ENCODE measurements at places on chromosomes 7 and 10. TPM values are rescaled to one million over a fixed set of nuclear protein-coding genes. Genes with fewer than 3 reads are reported as not detected.

Gene HOXA13
- not detected for total RNA-seq

- no peak for DNase-seq
These were observed 69.3 kb upstream of the PARD3 start for GRCh38 chr10:34884272-34884952.

Gene DRGX
- total RNA-seq: not detected

DNA sequence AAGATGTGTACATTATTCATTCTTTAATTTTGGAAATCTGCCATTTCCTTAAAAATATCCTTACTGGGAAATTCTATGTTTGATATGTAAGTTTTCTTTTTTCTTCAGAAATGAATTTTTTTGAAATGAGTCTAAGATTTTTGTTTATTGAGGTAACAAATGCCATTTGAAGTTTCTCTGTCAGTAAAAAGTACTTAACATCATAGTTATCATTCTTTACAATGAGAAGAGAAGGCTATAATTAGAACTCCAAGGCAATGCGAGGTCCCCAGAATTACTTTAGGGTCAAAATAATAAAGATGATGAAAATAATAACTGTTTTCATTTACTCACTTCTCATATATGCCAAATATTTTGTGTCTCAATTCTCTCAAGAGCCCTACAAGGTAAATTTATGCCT lies 37.0 kb upstream of the RHOBTB1 start:
- DNase-seq: no peak

DNA sequence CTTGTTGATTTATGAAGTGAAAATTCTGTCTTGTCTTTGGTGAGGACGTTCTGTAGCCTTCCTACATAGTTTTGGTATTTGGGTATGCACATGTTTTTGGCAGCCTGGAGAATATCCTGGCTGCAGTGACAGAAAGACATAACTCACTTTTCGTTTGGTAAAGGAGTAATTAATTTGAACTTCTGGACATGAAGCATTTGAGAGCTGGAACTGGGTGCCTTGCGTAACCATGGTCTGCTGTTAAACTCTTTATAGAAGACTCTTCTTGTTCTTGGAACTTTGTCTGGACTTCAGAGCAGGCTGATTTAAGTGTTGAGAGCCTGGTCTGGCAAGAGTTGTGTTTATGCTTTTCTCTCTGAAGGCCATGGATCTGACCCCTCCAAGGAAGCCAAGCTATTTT lies 231.3 kb downstream of the LRMDA start:
- DNase-seq: no peak

GRCh38 chr10:14477408-14477710 lies 146.6 kb upstream of the FRMD4A start:
- no peak for DNase-seq

DNA sequence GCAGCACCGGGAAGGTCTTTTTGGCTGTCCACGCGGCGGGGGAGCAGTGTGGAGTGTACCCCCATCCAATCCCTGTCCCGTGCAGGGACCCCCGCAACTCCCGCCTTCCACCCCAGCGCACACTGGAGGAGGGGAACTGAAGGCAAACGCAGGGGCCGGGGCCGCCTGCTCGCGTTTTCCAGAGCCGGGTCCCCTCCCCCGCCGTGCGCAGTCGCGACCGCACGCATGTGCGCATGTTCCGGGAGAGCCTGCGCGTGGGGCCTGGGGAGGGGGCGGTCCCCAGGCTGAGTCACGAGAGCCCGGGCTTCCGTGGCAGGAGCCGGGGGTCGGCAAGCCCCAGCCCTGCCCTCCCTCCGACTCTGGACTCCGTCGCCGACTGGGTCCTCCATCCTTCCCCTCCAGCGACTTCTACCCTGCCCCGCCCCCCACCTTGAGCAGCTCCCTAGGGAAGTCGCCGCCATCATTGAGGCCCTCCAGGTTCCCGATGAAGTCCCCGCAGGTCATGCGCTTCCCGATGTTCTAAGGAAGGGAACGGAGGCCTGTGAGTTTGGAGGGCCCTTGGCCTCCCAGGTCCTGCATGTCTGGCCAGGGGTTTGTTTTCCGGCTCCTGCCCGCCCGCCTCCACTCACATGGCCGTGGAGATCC lies 8.0 kb downstream of the PSD start:
- DNase-seq: no peak

- no peak for DNase-seq
These were observed 245.2 kb downstream of the ZMYND11 start for GRCh38 chr10:380313-380940.

Gene PON1
- not detected for total RNA-seq

GRCh38 chr10:97363071-97363470 lies 28.5 kb upstream of the FRAT2 start:
- DNase-seq: no peak

- DNase-seq: no peak
These were observed 15.4 kb downstream of the SEC24C start for GRCh38 chr10:73759512-73760115.

- DNase-seq: no peak
These were observed 149.1 kb upstream of the WDR11 start for GRCh38 chr10:120702032-120702431.

- DNase-seq: no peak
These were observed 79.3 kb downstream of the DPY19L1 start for GRCh38 chr7:34958021-34958420.

GRCh38 chr10:129511758-129512157 lies 44.7 kb downstream of the MGMT start:
- DNase-seq: no peak

DNA sequence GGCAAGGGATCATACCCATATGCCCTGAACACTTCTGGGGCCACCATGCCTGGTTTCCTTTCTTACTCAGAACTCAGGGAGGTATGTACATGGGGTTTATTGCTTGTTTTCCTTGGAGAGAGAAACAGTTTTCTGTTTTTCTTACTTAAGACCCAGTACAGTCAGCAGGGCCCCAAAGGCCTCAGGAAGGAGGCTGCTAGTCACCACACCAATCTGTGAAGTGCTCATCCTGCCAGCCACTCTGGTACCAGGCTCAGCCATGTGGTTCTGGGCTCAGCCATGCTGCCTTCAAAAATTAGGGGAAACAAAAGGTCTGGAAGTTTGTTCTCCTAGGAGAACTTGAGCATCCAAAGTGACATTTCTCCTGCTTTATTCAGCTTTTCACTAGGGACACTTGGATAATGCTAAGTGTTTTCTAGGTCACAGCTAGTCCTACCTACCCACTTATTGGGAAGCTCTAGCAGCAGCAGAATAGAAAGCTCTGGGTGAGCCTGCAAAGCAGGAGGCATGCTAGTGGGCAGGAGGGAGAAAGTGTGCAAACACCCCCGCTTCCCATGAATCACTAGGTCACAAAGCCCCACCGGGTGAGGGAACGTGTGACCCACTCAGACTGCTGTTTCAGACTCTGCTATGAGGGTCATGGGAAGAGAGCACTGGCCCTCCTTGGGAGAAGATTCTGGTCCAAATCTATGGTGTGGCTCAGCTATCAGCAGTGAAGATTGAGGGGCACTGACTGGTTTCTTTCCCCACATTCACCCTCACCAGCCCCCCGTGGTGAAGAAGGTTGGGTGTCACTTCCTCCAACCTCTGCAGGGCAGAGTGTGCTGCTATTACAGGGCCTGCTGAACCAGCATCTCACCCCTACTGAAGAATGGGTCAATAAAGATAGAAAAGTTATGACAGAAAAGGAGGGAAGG lies 23.9 kb downstream of the NUDCD3 start:
- no peak for DNase-seq

GRCh38 chr7:21572331-21573313 lies 29.8 kb downstream of the DNAH11 start:
- no peak for DNase-seq

- DNase-seq: no peak
These were observed 38.9 kb downstream of the BRAF start for GRCh38 chr7:140885735-140886334.

DNA sequence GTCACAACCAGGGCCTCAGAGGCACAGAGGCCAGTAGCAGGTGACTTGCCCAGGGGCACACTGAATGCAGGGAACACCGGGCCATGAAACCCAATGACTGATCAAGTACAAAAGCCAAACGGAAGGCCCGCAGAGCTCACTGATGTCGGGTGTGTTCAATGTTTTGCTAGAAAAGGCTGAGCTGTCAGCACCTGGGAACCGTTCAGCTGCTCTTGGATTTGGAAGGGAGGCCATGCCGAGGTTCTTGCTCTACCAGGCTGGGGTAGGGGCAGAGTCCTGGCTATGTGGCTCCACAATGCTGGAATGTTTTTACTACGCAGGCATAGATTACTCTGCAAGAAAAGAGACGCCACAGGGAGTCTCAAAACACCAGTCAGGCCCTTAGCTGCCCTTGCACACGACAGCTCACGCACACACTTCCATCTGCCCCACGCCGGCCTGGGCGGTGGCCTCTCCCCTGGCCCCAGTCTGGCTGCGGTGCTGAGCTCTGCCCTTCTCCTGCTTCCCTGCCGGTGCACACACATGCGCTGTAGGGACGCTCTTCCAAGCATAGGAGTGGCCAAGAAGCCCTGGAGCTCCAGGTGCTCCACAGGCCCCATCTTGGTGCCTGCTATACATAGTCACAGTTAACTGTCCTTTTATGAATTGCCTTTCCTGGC lies 79.9 kb downstream of the ZRANB1 start:
- DNase-seq: no peak

DNA sequence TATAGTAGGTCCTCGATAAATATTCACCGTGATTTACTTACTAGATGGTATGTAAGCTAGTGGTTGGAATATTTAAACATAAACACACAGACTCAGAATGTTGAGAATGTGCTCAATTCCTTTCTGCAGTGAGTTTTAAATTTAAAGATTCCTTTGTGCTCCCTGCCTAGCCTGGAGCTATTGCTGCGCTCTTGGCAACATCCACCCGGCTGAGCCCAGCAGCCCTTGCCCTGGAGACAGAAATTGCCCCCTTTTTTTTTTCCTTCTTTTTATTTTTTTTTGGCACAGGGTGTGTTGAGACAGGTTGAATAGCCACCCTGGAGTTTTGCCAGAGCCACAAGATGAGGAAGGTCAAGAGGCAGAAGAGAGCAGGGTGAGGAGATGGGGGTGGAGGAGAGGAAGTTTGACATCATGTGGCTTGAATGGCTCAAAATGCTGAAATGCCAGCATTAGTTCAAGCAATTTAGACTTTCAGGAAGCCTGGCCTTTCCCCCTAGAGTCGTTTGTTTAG lies 180.8 kb downstream of the PRKCQ start:
- DNase-seq: no peak

All from kidney epithelial cell (primary cell).